ENCODE measurements at places on chromosomes 16 and 17.

DNA sequence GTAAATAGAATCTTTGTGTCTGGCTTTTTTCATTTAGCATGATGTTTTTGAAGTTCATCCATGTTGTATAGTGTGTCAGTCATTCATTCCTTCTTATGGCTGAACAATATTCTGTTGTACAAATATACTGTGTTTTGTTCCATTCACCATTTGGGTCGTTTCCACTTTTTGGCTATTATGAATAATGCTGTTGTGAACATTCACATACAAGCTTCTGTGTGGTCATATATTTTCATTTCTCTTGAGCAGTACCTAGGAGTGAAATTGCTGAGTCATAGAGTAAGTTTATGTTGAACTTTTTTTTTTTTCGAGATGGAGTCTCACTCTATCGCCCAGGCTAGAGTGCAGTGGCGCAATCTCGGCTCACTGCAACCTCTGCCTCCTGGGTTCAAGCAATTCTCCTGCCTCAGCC, 32.3 kb upstream of the TAOK1 start:
- no peak for DNase-seq

- DNase-seq, result no peak
Measured at GRCh38 chr16:52350031-52350642, 196.8 kb downstream of the TOX3 start.

GRCh38 chr17:30942308-30943079, 20.7 kb downstream of the ADAP2 start:
- DNase-seq, result no peak

- no peak for DNase-seq
Measured at GRCh38 chr16:53841884-53842283, 137.9 kb downstream of the FTO start.

GRCh38 chr17:58328195-58329034, at the start of gene TSPOAP1:
Gene TSPOAP1 (minus strand): TSS chr17:58328795. CDS start chr17:58327920, 875 bp downstream.
- peak; percentile 71 for DNase-seq

All from activated gamma-delta T cell treated with anti-CD3 and anti-CD28 coated beads, Interleukin-2, amount 50 U/mL, for 16 hours (primary cell).